Pancreas (tissue), 10 donors: ENCODE measurements at places on chromosomes 2 and 18.

DNA sequence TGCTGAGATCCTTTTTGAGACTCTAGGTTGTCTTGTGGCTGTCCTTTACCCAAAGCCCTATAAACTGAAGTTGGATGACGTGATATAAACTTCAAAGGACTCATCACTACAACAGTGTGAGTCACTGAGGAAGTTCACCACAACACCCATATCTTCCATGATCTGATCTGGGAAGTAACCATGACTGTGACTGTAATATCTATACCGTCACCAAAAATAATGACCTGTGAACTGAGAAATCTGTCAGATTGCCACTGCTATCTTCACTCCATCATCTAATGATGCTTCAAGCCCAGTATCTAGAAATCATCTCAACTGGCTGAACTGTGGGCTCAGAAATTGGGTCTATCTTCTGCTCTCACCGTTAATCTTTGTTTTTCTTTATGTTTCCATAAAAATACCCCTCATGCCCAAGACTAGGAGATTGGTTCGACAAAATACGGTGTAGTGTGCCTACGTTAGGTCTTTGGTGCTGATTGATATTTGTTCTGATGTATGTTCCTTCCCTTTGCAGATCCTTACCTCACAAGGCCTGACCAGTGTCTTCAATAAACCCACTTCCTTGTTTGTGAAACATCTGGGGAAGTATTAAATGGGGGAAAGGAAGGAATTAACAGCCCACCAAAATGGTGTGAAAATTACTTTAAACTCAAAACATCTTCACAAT, 78.2 kb downstream of the MYL12B start:
- no peaks in the 10 kb centered on the region for H3K36me3 ChIP-seq
- DNase-seq, result no peak
- H3K4me1 ChIP-seq, result no peaks in the 10 kb centered on the region
- H3K27ac ChIP-seq, result no peak overlapping the region

GRCh38 chr18:68244786-68245185, 470.1 kb downstream of the TMX3 start:
- no peaks in the 10 kb centered on the region for H3K4me1 ChIP-seq
- DNase-seq, result no peak
- H3K36me3 ChIP-seq, result no peaks in the 10 kb centered on the region

- no peaks in the 10 kb centered on the region for H3K27me3 ChIP-seq
- H3K27ac ChIP-seq, result no peak overlapping the region
- no peak overlapping the region for H3K4me3 ChIP-seq
- no peaks in the 10 kb centered on the region for H3K36me3 ChIP-seq
- DNase-seq, result no peak
- H3K4me1 ChIP-seq, result no peaks in the 10 kb centered on the region
These were observed 4.7 kb downstream of the MAPRE3 start for GRCh38 chr2:26975102-26975501.

- H3K27me3 ChIP-seq, result no peaks in the 10 kb centered on the region
- no peak for DNase-seq
- H3K4me1 ChIP-seq, result peaks cover 7% of the 10 kb centered on the region
- no peak overlapping the region for H3K27ac ChIP-seq
- H3K4me3 ChIP-seq, result no peak overlapping the region
These were observed 35.7 kb downstream of the LYPD6 start for GRCh38 chr2:149365931-149366583.

GRCh38 chr18:13480571-13481255, 245.6 kb downstream of the FAM210A start:
- DNase-seq, result no peak
- no peaks in the 10 kb centered on the region for H3K4me1 ChIP-seq
- H3K4me3 ChIP-seq, result no peak overlapping the region
- H3K27me3 ChIP-seq, result no peaks in the 10 kb centered on the region
